Bronchial epithelial cell (primary cell): ENCODE measurements at places on chromosomes 2 and 18. TPM values are rescaled to one million over a fixed set of nuclear protein-coding genes. Genes with fewer than 3 reads are reported as not detected.
A peak's percentile ranks its signal among the peaks of the same experiment; 100 is the strongest.

DNA sequence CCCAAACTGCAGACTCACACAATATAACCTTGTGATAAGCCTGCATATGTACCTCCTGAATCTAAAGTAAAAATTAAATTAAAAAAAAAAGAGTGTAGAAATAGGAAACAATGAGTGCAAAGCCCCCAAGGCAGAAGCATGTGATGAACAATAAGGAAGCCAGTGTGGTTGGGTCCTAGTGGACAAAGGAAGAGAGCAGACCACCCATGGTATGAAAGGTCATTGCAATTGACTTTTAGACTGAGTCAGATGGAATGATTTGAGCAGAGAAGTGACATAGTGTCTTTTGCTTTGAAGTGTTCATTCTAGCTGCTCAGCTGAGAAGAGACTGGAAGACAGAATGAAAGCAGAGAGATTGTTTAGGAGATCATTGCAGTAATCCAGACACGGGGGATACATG lies 417.1 kb downstream of the RAD51AP2 start:
- DNase-seq = no peak

The ANKRD29 gene
- total RNA-seq = 14.0 and 15.0 TPM in 2 replicates

DNA sequence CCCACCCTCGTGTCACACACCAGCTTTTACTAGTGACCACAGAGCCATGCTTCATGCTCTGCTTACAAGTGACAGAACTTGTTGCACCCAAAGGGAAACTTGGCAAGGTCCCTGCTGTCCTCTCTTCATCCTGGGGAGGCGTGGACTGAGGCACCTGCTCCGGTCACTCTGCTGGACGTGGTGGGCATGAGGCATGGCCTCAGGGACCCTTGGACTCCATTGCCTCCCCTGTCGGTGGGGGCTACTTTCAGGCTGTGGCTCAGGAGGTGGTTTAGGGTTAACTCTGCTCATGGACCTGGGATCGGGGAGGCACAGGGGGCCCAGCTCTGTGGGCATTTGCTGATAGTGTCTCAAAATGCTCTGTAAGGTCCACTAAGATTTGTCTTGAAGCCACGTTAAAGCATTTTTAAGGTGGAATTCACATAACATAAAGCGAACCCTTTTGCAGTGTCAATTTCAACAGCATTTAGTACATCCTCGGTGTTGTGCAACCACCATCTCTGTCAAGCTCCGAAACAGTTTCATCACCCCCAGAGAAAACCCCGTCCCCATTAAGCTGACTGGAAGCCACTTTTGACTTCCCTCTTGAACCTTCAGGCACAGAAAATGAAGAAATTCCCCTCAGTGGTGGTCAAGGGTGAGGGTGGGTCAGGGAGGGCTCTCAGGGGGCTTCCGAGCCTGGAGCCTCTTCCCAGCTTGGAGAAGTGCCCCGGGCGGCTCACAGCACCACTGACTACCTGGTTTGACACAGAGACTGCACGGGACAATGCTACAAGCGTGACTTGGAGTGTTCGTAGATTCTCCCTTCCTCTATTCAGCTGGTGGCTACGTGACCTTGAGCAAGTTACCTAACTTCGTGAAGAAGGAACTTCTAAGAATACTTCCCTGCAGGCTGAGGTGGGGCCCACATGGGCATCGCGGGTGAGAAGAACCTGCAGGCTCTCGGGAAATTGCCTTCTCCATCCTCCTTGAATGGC lies 100.0 kb upstream of the HDAC4 start:
- DNase-seq = no peak

GRCh38 chr2:98543214-98543613 lies 65.1 kb downstream of the COA5 start:
- no peak for DNase-seq

DNA sequence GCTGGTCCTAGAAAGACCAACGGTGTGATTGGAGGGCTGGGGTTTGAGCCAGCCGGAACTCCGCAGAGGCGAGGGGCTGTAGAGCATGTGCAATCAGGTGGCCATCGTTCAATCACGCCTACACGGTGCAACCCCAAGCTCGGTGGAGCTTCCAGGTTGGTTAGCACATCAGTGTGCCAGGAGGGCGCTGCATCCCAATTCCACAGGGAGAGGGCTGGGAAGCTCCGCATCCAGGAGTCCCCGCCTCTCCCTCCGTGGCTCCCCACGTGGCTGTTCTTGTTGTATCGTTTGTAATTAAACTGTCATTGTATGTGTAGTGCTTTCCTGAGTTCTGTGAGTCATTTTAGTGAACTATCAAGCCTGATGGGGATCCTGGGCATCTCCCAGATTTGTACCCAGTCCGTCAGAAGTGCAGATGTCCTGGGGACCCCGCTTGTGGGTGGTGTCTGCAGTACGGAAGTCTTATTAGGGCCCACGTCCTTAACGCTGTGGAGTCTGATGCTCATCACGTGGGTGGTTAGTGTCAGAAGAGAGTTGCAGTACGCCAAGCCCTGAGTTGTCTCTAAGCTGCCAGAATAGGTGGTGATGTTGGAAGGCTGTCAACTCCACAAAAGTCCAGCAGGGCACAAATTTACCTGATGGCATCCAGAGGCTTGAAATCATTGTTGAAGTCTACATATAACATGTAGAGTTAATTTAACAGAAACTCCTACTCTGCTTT lies 20.6 kb upstream of the AMMECR1L start:
- DNase-seq = no peak

DNA sequence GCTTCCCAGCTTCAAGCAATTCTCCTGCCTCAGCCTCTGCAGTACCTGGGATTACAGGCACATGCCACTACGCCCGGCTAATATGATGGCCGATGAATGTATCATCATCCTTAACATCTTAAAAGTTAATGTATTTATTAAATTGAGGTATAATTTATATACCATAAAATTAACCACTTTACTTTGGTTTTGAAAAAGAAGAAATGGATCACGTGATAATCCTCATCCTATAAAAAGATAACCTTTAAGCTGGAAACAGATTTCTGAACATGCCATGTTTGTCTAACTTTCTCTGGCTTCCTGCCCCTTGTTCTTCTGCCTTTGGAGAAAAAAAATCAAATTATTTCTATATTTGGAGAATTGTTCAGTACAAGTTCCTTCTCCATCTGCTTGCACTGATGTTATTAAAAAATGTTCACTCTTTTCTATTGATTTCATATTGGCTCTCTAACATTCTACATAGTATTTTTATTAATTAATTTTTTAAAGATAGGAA lies 57.0 kb upstream of the ACTR3 start:
- DNase-seq = no peak

DNA sequence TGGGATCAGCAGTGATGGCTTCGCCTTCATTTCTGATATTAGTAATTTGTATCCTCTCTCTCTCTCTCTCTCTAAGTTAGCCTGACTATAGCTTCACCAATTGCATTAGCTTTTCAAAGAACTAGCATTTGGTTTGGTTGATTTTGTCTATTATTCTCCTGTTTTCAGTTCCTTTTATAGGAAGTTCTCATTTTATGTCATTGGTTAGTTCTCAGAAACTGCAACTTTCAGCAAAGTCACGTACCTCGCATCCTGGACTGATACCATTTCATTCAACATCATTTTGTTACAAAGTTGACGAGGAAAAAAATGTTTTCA lies 450.8 kb downstream of the EIPR1 start:
- no peak for DNase-seq

DNA sequence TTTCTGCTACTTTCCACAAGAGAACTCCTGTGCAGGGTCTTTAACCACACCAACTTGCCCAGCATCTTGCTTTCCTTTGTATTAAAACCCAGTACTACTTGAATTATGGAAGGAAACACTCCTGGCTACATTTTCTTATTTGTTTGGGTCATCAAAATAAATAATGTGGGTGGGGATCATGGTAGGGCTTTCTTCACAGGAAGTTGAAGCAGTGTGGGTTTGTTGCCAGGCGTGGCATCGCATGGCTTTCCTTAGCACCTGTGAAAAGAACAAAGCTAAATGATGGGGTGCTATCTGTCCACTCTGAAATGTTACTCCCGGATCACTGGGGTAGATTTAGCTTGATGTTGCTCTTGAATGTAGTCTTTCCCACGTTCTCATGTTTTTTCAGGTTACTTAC lies 18.7 kb downstream of the ARHGAP25 start:
- no peak for DNase-seq

GRCh38 chr18:8133888-8134287 lies 475.3 kb upstream of the RAB12 start:
- DNase-seq = no peak

- peak; percentile 38 for DNase-seq
Observed at GRCh38 chr2:177403838-177404237, 11.3 kb downstream of the AGPS start.

The HRH4 gene
- under 0.01 and 0.13 TPM in 2 replicates for total RNA-seq

The NCKAP5 gene
- total RNA-seq = 0.26 and 1.4 TPM in 2 replicates

DNA sequence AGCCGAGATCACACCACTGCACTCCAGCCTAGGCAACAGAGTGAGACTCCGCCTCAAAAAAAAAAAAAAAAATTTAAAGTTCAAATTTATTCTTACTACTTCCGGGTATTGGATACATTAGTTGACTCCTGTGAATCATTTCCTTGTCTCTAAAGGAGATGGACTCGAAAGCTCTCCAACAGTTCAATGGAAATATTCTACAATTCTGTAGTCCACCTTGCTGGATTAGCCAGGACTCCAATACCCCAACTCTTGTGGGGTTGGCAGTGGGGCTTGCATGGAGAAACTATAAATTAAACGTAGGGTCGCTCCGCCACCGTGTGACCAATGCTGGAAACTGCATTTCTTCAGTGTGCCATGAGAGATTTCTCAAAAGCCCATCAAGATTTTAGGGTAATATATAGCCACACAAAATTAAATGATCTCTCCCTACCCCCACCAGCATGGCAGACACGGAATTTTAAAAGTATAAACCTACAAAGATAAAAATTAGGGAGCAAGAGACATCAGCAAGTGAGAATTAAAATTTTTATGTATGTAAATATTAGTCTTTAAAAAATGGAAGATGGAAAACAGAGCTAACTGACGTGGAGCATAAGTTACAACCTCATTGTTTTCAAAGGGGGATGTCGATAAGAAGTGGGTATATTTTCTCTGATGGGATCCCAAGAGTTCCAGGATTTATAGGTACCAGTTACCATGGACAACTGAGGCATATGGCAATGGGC lies 27.8 kb upstream of the GAREM2 start:
- DNase-seq = peak; percentile 51

The MC4R gene
- total RNA-seq = under 0.01 TPM in 1 of 2 replicates, not detected in the other

GRCh38 chr2:131044757-131045150 lies 48.5 kb downstream of the FAM168B start:
- DNase-seq = no peak

DNA sequence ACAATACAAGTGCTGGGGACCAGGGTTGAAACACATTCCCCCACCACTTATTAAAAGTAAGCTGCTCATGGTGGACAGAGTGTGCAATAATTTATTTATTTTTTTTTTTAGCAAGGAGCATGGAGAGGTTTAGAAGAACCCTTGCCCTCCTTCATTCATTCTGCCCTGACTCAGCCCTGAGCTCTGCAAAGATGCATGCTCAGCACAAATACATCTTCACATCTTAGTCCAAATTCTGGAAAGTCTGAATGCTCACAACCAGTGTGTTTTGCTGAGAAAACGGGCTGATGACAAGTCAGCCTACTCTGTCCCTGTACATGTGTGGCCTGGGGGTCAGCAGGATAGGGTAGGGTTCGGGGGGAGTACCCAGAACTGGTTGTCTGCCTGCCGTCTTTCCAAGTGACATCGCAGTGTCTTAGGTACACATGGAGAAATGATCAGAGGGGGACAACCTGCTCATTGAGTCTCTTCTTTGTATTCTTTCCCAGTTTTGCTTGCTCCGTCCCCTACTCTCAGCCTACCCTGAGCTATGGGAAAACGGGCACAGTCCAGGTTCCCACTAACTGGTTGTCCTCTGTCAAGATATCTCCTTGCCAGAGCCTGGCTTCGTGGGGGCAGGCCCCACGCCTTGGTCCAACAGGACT lies 76.4 kb downstream of the ADD2 start:
- DNase-seq = no peak

- DNase-seq = no peak
Observed at GRCh38 chr2:48228345-48228684, 301.6 kb upstream of the STON1 start.

The SP140 gene
- total RNA-seq = not detected in 2 replicates

GRCh38 chr18:49768051-49768391 lies 45.3 kb downstream of the ACAA2 start:
- DNase-seq = peak; percentile 79

The EPB41L3 gene
- 0.53 and 7.4 TPM in 2 replicates for total RNA-seq

The TEKT4 gene
- not detected in 2 replicates for total RNA-seq

GRCh38 chr18:63025251-63026090 lies 294.1 kb downstream of the BCL2 start:
- DNase-seq = peak; percentile 14

The SIX2 gene
- 3.7 and 4.2 TPM in 2 replicates for total RNA-seq

GRCh38 chr18:46946656-46947282 lies 29.4 kb downstream of the KATNAL2 start:
- peak; percentile 76 for DNase-seq

GRCh38 chr2:44464437-44464836 lies 102.7 kb downstream of the CAMKMT start:
- DNase-seq = no peak
